ENCODE measurements at places on chromosomes 11 and 22.

GRCh38 chr11:69425895-69426544, 55.4 kb upstream of the LINC01488 start:
- DNase-seq: no peak

DNA sequence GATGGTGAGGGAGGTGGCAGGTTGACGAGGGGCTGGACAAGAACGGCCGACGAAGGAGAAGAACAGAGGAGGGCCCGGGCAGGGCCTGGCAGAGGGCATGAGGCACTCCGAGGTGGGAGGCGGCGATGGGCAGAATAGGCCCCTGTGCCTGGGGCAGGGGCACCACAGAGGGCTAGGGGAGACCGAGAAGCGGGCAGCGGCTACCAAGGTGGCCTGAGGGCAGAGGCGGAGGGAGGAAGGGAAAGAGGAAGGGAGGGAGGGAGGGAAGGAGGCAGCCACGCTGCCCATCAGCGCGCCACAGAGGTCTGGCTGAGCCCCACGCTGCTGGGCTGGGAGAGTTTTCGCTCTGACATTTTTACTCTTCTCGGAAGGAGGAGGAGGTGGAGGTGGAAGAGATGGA, 11.3 kb downstream of the LSP1 start:
- no peak for DNase-seq

- no peak for DNase-seq
Observed at GRCh38 chr22:41478473-41478872, 9.6 kb downstream of the ACO2 start.

DNA sequence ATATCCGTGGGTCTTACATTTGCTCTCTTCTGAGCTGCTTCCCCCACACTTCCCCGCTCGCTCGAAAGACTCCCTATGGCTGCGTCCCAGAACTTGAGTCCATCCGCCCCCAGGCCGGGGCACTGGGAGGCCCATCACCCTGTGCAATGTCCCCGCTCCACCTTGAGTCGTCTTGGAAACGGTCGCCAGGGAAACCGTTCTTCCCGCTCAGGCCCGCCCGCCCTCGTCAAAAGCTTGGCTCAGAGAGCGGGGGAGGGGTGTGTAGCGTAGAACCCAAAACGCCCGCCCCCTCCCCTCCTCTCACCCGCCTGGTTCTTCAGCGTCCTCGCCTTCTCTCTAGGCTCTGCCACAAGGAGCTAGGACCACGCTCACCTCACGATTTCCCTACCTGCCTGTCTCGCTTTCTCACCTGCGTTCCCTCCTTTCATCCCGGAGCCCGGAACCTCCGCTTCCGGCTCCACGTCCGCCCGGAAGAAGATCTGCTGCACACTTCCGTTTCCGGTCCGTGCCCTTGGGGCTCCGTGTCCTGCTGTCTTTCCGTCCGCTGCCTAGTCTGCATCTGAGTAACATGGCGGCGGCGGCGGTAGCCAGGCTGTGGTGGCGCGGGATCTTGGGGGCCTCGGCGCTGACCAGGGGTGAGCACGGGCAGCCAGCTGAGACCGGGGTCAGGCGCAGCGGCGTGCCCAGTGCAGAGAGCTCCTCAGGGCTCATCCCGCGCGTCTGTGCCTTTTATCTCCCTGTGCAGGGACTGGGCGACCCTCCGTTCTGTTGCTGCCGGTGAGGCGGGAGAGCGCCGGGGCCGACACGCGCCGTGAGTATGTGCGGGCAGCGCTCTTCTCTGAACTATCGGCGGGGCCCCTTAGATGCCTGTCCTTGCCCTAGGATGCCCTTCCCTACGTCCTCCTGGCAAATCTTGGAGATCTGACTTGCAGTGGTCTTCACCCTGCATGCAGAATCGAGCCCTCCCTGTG, at the start of the genes KBTBD4 and NDUFS3:
KBTBD4 (minus strand) TSS at position 447 of the 971 bp plus-strand sequence; CDS start at position 428, 19 bp downstream.
NDUFS3 (plus strand) TSS at position 551 of the 971 bp plus-strand sequence; CDS start at position 569, 18 bp downstream.
- DNase-seq: peak; percentile 90

GRCh38 chr11:8251616-8252295, 11.9 kb downstream of the LMO1 start:
- no peak for DNase-seq

DNA sequence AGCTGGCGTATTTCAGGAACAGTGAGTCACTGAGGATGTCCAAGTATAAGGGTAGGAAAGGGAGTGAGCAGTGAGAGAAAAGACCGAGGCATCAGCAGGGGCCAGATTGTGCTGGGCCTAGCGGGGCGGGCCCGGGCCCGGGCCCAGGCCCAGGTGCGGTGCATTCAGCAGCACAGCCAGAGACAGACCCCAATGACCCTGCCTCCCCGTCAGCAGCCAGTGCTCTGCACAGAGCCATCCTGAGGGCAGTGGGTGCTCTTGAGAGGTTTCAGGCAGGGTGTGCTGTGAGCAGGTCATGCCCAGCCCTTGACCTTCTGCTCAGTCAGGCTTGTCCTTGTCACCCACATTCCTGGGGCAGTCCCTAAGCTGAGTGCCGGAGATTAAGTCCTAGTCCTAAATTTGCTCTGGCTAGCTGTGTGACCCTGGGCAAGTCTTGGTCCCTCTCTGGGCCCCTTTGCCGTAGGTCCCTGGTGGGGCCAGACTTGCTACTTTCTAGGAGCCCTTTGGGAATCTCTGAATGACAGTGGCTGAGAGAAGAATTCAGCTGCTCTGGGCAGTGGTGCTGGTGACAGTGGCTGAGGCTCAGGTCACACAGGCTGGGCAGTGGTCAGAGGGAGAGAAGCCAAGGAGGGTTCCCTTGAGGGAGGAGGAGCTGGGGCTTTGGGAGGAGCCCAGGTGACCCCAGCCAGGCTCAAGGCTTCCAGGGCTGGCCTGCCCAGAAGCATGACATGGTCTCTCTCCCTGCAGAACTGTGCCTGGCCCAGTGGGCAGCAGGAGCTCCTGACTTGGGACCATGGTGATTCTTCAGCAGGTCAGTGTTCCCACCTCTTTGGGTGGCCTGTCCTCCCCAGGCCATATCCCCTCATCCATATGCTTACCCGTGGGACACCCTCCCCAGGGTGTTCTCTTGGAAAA, 2.1 kb downstream of the MYO7A start:
- DNase-seq: no peak

DNA sequence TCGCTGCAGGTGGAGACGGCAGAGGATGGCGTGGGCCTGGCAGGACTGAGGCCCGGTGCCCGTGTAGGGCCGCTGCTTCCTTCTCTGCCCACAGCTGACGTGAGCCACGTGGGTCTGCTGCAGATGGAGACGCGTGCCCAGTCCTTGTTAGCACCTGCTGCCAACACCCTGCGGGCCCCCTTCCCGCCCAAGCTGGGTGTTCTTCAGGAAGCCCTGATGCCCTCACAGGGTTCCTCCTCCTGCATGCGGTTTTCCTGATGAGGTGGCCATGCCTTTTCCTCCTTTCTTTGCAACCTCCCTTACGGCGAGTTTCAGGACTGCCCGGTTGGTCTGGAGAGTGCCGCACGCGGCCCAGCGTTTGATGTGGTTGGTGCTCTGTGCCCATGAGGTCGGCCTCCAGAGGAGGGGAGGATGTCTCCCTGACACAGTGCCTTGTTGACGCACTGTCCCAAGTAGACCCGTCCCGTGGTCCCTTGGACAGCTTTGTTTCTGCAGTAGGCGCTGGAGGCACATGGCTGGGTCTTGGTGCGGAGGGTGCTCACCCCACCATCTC, 44.7 kb downstream of the AP2A2 start:
- no peak for DNase-seq

DNA sequence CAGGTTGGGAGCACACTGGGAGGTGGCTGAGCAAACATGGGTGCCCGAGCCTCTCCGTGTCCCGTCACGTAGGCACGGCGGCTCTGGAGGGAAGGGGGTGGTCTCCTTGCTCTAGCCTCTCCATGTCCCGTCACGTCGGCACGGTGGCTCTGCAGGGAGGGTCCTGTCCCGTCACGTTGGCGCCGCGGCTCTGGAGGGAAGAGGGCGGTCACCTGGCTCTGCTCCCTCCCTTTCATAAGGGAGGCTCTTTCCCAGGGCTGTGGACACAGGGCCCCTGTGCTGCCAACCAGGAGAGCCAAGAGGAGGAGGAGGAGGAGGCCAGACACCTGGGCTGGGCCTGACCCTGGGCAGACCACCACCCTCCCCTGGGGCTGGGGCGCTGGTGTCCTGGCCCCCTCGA, 1173.7 kb downstream of the BRD1 start:
- DNase-seq: no peak

- no peak for DNase-seq
Observed at GRCh38 chr22:41862530-41863266, 29.8 kb downstream of the SREBF2 start.

DNA sequence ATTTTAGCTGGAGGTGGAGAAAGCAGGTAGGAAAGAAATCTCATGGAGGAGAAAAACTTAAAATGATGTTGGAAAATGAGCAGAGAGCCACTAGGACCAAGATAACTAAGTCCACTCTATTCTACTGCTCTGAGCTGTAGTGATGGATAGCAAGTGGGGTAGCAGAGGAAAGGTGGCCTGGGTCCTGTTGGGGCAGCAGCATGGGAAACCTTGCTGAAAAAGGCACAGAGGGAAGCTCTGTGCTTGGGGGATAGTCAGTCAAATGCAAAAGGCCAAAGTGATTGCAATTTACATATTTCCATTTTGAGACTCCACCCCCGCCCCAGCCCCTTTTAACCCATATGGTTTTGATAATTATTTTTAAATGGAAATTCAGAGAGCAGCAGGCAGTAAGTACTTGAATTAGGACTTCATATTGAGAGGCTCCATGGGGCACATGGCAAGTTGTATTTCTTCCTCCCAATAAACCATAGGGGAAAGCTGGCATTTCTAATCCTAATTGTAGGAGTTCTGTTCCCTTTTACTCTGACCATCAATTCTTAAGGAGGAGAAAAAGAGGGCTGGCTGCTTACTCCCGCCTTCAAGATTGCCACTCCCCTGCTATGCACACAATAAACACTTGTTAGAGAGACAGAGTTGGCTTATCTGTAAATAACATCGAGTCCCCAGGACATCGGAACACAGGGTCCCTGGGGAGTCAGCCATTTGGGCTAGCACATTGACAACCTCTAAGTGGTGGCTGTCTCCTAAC, 1341.5 kb upstream of the TENM4 start:
- peak; percentile 55 for DNase-seq

DNA sequence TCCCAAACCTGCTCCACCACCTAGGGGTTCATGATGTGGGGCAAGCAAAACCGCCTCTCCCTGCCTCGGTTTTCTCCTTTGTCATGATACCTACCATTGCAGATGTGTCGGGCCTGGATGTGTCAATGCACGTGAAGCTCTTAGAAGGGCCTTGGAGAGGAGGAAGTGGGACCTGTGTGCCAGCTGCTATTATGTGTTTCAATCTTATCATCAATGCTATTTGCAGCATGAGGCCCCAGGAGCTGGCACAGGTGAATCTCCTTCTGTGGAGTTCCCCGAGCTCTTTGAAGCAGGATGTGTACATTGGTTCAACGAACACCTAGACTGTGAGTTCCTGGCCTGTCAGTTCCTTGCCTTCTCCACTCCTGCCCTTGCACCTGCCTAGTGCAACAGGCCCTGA, 331.6 kb downstream of the CTTN start:
- no peak for DNase-seq

- DNase-seq: no peak
Observed at GRCh38 chr22:41442240-41442792, 4.3 kb downstream of the TOB2 start.

GRCh38 chr11:78973876-78974275, 399.2 kb upstream of the NARS2 start:
- DNase-seq: no peak

DNA sequence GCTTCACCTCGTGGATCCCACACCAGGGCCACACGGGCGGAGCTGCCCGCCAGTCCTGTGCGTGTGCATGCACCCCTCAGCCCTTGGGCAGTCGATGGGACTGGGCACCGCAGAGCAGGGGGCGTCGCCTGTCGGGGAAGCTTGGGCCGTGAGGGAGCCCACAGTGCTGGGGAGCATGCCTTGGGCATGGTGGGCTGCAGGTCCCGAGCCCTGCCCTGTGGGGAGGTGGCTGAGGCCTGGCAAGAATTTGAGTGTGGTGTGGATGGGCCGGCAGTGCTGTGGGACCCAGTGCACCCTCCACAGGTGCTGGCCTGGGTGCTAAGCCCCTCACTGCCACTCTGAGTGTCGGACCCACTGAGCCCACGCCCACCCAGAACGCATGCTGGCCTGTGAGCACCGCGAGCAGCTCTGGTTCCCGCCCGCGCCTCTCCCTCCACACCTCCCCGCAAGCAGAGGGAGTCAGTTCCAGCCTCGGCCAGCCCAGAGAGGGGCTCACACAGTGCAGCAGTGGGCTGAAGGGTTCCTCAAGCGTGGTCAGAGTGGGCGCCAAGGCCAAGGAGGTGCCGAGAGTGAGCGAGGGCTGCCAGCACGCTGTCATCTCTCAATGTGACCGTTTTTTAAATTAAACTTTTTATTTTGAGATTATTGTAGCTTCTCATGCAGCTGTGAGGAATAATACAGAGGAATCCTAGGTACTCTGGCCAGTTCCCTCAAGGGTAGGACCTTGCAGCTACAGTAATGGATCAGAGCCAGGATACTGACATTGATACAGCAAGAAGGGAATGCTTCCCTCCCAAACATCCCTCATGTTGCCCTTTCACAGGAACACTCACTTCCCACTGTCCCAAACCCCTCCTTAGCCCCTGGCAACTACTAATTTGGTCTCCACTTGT, 127.7 kb downstream of the CRYBB2 start:
- DNase-seq: no peak

- no peak for DNase-seq
Observed at GRCh38 chr11:37109286-37109585, 511.2 kb upstream of the RAG2 start.

GRCh38 chr11:115129473-115130289, 374.5 kb downstream of the CADM1 start:
- no peak for DNase-seq

DNA sequence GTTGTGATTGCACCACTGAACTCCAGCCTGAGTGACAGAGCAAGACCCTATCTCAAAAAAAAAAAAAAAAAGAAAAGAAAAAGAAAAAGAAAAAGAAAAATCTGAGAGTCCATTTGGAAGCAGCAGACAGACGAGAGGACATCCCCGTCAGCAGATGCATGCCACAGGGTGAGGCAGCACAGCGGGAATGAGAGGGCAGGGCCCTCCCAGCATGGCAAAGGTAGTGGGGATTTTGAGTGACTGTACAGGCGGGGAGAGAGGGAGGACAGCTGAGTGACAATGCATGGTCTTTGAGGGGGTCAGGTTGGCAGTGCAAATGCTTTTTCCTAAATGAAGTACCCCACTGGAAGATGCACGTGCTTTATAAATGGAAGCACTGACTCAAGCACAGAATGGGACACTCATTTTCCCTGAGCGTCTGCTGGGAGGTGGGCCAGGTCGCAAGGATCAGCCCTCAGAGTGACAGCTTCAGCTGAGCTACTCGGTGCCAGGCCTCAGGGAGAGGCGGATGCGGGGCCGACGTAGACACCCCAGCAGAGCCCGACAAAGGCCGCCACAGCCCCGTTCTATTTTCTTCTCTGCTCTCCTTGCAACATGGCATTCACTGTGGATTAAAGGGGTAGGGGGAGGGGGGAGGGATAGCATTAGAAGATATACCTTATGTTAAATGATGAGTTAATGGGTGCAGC, 113.5 kb downstream of the SHANK2 start:
- DNase-seq: no peak

- no peak for DNase-seq
Observed at GRCh38 chr11:75352588-75353206, 1.2 kb upstream of the ARRB1 start.

- peak; percentile 6 for DNase-seq
Observed at GRCh38 chr11:86091566-86091965, 22.7 kb upstream of the PICALM start.

- no peak for DNase-seq
Observed at GRCh38 chr11:129312730-129313503, 62.7 kb upstream of the BARX2 start.
